NCI-H2029 (cell line): ENCODE measurements at places on chromosomes 16 and 17.

- DNase-seq: no peak
Measured at GRCh38 chr16:68781784-68782183, 44.7 kb downstream of the CDH1 start.

GRCh38 chr17:9200699-9201359, 179.5 kb downstream of the NTN1 start:
- DNase-seq: no peak

DNA sequence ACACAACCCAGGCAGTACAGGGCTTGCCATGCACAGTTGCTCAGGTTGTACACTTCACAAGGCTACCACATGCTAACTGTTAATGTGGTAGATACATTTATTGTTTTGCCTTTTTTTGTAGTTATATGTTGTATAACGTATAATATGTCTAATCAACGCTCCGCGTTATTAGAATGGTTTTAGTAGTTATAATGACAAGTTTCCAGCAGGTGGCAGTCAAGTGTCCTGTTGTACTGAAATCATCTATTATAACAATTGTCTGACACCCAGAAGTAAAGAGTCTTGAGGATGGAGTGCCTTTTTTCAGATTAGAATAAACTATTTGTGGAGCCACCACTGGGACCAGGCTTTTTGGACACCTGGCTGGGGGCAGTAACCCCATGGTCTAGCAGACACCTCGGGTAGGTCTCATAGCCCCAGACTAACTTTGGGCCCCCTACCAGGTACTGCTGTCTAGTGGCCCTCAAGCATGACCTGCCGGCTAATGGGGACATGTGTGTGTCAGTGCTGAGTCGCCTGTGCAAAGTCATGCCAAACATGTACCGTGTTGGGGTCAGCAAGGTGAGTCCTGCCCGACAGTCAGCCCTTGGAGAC, 32.8 kb downstream of the MYO15A start:
- no peak for DNase-seq

DNA sequence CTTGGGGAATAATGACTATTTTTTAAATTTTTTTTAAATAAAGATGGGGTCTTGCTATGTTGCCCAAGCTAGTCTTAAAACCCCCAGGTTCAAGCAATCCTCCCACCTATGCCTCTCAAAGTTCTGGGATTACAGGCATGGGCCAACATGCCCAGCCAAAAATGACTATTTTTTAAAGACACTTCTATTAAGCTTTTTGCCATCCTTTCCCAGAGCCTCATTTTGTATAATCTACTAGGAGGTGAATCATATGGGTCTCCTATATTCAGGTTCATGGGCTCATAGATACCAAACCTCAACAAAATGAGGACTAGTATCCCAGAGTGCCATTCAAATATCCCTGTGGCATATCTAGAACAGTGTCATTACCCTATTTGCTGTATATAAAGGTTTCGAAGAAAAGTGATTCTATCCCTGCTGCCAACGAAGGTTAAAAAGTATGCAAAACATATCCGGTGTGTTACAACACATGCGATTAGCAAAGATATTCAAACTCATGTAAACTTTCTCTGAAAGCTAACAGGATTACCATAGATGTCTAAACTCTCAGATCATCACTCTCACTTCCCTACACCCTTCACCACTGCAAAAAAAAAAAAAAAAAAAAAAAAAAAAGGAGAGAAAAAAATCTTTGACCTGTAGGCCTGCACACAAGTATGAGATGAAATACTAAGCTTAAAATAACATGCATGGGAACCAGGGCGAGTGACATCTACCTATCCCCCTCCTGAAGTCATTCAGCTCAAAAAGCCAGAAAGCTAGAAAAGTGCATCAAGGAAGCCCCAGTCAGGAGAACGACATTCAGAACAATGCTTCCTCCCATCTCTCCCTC, 23.5 kb downstream of the XPO6 start:
- no peak for DNase-seq

GRCh38 chr16:87185308-87185707, 131.9 kb downstream of the C16orf95 start:
- no peak for DNase-seq

DNA sequence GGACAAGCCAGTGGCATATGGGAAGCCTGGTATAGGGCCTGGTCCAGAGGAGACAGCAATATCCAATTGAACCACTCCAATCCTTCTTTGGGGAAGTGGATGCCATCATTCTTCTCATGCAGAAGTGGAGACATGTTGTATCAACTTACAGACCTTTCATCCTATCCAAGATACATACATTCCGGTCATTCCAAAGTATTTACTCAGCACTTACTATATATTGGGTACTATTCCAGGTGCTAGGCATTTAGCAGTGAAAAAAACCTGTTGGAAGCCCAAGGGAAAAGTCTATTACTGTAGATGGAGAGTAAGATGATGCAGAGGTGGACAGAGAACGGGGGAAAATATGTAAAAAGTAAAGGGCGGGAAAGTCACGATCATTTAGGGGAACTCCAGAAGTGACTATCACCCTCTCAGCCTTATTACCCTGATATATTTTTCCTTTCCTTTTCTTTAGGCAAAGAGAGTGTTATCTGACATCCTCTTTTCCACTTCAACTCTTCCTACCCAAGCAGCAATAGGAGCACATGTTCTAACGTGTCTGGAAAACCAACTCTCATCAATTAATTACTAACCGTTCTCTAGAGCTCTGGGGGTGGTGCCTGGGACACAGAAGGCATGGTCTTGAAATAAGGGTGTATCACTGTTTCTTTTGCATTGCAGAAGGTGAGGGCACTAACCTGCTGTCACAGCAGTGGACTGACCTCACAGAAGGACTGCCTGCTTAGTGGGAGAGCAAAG, 210.1 kb upstream of the MAF start:
- no peak for DNase-seq

DNA sequence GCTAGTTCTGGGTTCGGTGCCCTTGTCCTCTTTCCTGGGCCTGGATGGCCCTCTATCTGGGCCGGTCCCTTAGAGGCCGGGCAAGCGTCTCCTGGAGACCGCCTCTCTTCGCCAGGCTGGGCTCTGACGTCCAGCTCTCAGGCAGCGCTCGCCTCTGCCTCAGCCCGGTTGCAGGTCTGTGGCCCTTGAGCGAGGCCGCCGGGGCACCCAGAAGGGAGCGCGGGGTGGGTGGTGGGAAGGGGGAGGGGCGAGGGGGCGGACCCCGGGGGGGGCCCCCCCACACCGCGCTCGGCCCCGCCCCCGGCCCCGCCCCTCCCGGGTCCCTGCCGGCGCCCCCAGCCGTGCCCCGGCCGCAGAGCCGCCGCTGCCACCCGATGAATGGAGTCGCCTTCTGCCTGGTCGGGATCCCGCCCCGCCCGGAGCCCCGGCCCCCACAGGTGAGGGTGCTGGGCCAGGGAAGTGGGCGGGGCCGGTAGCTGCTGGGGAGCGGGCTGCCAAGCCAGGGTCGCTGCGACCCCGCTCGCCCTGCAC, at the start of gene ARHGAP23:
ARHGAP23 (plus strand) TSS at position 353 of the 531 bp plus-strand sequence; CDS start at position 375, 22 bp downstream.
- DNase-seq: no peak

GRCh38 chr17:50021681-50022370, 26.8 kb upstream of the DLX3 start:
- no peak for DNase-seq

GRCh38 chr17:1228781-1229348, 41.4 kb upstream of the BHLHA9 start:
- no peak for DNase-seq

- no peak for DNase-seq
Measured at GRCh38 chr16:59604354-59604753, 870.2 kb upstream of the GOT2 start.

DNA sequence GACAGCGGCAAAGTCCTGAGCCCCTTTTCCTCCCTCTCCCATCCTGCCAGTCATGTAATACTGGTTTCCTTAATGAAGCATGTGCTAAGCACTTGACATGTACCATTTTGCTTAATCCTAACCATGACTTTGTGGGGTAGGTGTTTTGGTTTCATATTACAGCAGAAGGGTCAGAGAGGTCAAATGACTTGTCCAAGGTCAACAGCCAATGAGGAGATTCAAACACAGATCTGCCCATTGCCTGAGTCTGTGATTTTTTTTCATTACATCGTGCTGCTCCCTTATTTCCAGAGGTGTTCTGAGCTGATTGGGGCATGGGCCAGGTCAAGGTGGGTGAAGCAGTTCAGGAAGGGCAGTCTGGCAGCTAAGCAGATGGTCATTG, 17.6 kb upstream of the PHF12 start:
- no peak for DNase-seq

DNA sequence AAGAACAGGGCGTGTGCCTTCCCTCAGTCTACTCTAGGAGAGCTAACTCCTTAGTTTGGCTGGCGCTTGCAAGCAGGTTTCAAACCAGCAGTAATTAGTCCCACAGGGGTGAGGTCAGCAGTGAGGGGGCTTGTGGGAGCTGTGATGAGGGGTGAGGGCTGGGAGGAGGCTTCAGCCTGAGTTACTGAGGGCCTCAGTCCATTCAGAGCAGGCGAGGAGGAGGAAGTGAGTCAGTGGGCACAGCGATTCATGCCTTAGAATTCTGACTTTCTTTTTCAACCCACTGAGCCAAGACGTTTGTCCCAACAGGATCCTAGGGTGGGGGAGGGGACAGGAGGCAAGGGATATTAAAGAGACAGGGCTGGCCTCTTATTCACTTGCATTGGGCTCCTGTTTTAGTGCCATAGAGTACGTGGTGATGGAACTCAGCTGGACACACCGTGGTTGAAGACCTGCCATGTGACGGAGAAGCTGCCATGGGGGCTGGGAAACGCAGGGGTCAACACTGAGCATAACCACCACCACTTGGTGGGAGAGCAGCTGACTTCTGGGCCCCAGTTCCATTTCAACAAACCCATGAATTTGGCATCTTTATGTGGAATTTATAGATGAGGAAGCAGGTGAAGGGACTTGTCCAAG, 8.3 kb upstream of the ITGA3 start:
- no peak for DNase-seq

DNA sequence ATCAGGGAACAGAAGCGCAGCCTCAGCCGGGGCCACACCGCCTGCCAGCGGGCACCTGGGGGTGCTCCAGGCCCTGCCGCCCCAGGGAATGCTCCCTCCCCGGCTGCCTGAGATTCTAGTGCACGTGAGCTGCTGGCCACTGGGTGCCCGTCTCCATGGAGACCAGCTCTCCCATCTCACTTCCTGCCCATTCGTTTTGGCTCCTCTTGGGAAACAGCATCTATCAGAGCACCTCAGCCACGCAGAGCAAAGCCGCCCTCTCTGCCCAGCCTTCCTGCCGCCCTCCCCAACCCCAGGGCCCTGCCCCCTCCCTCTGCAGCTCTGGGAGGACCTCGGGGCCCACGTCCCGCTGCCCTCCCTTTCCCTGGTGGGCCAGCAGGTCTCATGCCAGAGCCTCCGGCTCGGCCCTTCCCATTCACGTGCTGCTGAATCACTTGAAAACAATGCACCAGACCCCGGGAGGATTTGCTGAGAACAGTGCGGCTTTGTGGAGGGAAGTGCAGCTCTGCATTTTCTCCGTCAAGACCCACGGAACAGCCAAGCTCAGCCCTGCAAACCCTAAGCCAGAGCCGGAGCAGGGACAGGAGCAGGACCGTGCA, 19.4 kb downstream of the CEP295NL start:
- peak; percentile 20 for DNase-seq

- no peak for DNase-seq
Measured at GRCh38 chr16:88599092-88599733, 29.0 kb downstream of the ZC3H18 start.

GRCh38 chr16:84704253-84704652, 4.5 kb downstream of the USP10 start:
- DNase-seq: no peak

GRCh38 chr17:1260086-1260769, 10.0 kb upstream of the BHLHA9 start:
- DNase-seq: no peak

- DNase-seq: no peak
Measured at GRCh38 chr17:14452856-14453255, 152.0 kb downstream of the HS3ST3B1 start.

GRCh38 chr17:63919311-63919723, 678 bp upstream of the GH1 start:
- DNase-seq: peak; percentile 3

DNA sequence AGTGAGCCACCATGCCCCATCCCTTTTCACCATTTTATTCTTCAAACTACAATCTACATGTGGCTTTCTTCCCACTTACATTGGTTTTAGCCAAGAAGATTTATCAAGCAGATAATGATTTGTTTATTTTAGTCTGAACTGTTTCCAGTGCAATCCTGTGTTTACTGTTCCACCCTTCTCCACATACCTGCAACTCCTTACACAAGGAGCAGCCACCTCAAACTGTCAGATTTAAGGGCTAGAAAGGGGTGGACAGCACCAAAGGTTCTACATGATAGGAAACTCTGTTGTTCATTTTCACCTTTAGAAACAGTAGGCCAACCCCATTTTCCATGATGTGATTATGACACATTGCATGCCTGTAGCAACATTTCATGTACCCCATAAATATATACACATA, 1.9 kb downstream of the RUNDC1 start:
- DNase-seq: no peak

DNA sequence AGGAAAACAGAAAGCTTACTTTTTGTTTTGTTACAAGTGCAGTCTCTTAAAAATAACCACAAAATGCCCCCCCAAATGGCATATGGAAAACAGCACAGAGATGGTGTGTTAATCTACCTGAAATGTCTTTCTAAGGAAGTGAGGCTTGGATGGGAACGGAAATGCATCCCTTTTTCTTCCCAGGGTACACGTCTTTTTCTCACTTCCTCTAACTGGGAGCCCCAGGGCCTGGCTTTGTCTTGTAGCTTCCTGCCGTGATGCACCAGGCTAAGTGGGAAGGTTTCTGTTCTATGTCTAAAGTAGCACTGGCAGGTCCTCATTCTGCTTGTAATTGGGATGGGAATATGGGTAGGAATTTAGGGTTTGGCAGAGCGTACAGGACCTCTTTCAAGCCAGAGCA, 52.5 kb upstream of the CACNG3 start:
- no peak for DNase-seq

DNA sequence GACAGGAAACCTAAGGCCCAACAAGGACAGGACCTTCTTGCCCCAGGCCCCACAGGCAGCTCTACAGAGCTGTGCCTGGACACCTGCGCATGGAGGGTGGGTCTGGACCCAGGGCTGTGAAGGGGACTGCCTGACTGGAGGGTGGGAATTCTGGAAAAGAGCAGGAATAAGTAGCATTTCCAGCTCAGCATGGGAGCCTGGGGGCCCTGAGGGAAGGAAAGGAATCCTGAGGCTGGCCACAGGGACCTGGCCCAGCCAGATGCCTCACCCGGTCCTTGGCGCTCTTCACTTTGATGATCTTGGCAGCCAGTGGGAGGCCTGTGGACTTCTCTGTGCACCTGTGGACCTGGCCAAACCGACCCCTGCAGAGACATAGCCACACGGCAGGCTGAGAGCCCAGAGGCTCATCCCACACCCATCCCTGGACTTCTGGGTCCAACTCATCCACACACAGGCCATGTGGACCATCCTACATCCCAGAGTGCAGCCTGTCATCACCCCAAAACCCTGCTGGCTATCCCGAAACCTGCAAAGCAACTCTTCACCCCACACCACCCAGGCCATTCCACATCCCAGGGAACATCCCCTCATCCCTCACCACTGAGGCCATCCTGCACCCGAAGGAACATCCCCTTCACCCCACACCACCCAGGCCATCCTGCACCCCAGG, 18.7 kb downstream of the MYLK3 start:
- DNase-seq: no peak

DNA sequence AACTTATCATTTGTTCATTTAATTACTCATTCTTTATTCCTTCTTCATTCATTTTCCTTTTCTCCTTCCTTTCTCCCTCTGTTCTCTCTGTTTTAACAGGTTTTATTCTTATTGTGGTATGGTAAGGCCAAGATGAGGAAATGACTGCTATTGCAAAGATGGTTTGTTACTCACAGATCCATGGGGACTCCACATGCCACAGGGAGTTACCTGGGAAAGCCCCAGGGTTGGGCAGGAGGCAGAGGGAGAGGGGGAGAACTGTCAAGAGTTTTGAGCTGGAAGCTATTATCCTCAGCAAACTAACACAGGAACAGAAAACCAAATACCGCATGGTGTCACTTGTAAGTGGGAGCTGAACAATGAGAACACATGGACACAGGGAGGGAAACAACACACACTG, 453.3 kb downstream of the WWOX start:
- DNase-seq: no peak
